ENCODE measurements at places on chromosomes 2 and 18.

DNA sequence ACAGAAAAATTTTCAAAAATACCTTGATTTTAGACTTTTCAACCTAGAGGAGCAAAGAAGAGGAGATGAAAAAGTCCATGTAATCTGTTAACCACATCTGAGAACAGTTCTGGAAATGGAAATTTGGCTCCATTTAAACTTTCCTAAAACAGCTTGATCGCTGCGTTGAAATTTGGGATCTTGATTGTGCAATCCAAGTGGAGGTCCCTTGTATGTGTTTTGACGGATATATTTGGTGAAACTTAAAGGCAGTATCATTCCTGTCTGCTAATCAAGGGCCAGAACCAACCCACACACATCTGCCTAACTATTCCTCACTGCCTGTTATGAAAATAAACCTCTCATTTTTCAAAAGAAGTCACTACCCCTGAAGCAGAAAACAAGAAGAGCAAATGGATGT lies 46.6 kb downstream of the SPATS2L start:
- no peak for DNase-seq

DNA sequence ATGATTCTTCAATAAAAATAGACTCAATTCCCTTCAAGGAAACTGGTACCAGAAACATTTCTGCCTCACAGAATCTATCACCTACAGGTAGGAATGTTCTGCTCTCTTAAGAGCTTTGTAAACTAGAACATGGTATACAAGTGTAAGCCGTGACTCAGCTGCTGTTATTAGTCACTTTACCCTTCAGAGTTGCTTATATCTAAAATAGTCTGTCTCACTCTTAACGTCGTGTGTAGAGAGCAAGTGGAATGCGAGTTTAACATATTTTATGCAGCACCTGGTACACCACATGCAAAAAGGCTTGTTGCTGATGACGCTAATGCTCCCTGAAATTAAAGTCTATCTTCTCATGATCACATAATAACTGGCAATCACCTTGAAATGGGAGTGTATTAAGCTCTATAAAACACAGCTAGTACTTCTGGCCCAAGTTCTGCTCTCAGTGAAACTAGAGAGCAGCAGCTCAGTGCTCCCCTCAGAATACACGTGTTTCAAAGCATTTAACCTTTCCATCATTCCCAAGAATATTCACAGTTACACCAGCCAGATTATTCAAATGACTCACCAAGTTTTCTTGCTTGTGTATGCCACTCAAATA lies 420.0 kb downstream of the ZEB2 start:
- DNase-seq: peak; percentile 93

- no peak for DNase-seq
Measured at GRCh38 chr2:36044411-36044810, 311.2 kb upstream of the CRIM1 start.

DNA sequence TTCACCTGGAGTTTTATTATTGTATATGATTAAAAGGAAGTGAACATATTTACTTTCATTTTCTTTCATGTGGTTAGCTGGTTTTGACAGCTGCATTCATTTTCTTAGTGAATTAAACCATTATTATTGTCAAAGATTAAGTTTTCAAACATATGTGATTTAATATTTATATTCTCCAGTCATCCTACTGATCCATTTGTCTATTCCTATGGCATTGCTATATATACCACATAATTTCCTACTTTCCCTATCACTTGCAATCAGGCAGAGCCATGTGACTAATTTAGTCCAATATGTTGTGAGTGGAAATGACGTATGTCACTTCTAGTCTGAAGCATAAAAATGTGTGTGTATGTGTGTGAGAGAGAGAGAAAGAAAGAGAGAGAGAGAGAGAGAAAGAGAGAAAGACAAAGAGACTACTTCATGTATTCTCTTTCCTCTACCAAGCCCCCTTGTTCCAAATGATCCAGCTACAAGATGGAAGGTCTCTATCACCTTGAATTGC lies 12.0 kb upstream of the TACR1 start:
- no peak for DNase-seq

DNA sequence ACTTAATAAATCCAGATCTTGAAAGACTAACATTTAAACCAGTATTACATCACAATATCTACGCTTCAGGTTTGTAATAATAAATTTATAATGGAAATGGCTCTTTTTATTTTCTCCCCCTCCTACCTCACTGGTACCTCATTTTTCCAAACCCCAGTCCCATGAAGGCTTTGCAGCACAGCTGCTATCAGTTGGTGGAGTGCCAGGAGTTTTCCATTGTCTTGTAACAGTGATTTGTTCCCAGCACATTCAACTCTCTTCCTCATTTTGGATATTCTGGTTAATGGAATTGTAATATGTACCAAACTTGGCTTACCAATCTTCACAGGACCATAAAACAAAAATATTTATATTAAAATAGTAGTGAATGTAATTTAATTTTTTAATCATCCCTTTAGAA lies 91.2 kb downstream of the VRK2 start:
- DNase-seq: no peak

GRCh38 chr2:137987011-137987410 lies 22.7 kb downstream of the HNMT start:
- DNase-seq: no peak

DNA sequence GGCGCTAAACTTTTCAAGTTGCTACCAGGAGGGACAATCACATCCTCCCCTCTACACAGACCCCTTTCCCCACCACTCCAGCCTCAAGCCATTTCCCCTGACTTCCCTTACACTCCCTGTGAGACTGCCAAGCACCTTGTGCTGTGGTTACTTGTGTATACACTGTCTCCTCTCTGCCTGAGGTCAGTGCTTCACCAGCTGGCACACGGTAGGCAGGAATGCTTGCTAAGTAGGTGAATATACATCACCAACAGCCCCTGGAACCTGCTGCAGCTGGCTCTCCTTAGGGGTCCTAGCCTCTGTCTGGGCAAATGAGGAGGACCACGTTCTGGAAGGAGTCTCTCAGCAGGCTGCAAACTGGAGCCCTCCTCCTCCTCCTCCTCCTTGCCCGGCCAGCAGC lies 38.3 kb upstream of the ACAA2 start:
- DNase-seq: no peak
